Esophagus squamous epithelium (tissue), 5 donors: ENCODE measurements at places on chromosomes 13 and 19. TPM values are rescaled to one million over a fixed set of nuclear protein-coding genes. Genes with fewer than 3 reads are reported as not detected.

The ZNF568 gene
- total RNA-seq, result 2.8 TPM

The CACNG7 gene
- not detected for total RNA-seq

The PPP1R37 gene
- total RNA-seq, result 25.1 TPM

The DIAPH3 gene
- total RNA-seq, result 2.9 TPM

The NANOS3 gene
- total RNA-seq, result not detected

The AP1M2 gene
- 24.8 TPM for total RNA-seq

The CGB2 gene
- total RNA-seq, result not detected
